ENCODE measurements at places on chromosomes 4 and X.

DNA sequence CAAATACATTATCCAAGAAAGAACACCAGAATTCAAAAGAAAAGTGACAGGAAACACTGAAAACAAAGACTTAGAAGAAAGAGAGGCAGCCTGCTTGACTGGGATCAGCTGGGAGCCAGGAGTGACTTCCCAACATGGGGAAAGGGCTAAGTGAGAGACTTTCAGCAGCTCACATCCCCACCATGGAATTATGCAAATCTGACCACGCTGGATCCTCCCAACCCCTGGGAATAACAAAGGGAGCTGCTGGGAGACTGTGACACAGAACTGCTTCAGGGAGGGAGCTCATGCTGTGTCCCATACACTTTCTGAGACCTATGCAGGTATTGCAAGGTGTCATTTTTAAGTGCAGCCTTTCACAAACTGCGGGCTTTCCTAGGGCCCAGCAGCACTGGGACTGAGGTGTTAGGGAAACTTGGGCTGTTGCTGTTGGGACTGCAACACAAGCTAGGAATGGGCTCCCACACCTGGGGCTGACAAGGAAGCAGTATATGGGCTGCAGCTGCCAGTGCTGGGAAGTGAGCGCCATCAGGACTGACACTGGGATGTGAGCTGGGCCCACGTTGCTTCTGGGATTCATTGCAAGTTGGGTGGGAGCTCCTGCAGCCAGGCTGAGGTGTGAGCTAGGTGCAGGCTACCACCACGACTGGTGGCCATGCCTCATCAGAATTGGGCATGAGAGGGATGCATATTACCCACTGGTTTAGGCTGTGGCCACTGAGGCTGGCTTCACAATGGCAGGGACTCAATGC, 139.1 kb downstream of the KDR start:
- DNase-seq, result no peak

GRCh38 chr4:85697854-85698253, 222.9 kb downstream of the ARHGAP24 start:
- no peak for DNase-seq

GRCh38 chr4:40747207-40747835, 2.4 kb upstream of the NSUN7 start:
- no peak for DNase-seq

GRCh38 chr4:1204286-1204827, 32.0 kb upstream of the SPON2 start:
- DNase-seq, result no peak

DNA sequence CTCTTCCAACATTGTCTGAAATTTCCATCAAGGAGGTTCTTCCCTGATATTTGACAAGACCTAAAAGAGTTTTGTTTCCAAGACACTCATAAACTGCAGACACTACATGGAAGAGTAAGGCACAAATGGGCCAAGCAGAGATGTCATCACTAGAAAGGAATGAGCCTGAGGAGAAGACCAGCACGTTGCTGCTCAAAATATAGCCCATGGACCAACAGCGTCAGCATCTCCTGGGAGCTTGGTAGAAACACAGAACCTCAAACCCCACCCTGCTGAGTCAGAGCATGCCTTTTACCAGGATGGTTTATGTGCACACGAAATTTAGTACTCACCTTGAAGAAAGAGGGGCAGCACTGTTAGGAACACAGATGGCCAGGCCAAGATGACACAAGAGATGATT, 128.7 kb upstream of the MID1 start:
- DNase-seq, result no peak

DNA sequence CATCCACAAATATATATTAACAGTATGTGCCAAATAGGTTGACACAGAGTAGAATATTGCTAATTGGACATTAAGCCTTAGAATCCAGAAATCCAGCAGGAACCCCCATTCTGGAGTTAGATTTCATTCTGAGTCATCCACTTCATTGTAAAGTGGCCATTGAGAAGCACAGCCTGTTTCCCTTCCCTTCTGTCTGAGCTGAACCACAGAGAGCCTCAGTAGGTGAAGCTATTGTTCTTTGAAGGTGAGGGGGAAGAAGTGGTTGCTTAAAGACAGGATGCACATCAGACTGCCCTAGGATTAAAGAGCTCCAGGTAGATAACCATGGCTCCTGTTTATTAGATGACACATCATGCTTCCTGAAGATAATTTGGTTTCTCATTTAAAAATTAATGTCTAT, 30.6 kb upstream of the MCF2 start:
- DNase-seq, result no peak

DNA sequence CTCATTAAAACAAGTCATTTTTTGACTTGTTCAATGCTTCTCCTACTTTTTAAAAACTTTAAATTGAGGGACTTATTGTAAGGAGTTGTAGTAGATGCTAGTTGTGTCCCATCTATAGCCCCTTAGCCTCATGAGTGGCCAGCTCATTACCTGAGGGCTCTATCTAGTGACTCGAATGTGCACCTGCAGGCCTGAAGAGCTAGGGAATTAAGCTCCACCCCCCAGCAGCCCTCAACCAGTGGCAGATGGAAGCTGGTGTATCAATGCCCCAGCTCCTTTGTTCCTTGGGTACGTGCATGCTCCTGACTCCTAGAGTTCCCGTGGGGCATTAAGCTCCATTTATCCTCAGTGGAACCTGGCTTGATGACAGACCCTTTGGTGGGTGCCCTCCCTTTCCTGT, 146.7 kb upstream of the FAM9B start:
- DNase-seq, result no peak

DNA sequence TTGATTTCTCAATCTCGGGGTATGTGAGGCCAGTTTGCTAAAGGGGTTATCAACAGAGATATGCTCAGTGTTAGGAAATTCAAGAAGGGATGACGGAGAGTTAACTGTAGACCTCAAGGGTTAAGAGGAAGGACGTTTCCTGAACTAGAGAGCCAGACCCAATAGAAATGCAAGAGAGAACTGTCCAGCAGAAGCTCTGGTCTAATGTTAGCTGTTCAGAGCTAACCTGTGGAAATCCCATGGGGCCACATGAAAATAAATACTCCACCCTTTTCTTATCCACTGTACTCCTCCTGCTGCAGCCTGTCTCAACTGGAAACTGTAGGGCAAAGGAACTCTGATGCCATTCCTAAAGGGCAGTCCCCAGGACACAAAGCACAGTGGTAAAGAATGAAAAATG, 274.3 kb downstream of the DMD start:
- DNase-seq, result no peak

GRCh38 chr4:15883610-15884243, 54.8 kb downstream of the FGFBP1 start:
- no peak for DNase-seq

GRCh38 chrX:56728752-56729151, 291 bp upstream of the NBDY start:
- DNase-seq, result peak; percentile 35

GRCh38 chrX:3748052-3748559, 34.7 kb upstream of the PRKX start:
- no peak for DNase-seq

- DNase-seq, result no peak
Measured at GRCh38 chr4:6235901-6236640, 33.6 kb upstream of the WFS1 start.

DNA sequence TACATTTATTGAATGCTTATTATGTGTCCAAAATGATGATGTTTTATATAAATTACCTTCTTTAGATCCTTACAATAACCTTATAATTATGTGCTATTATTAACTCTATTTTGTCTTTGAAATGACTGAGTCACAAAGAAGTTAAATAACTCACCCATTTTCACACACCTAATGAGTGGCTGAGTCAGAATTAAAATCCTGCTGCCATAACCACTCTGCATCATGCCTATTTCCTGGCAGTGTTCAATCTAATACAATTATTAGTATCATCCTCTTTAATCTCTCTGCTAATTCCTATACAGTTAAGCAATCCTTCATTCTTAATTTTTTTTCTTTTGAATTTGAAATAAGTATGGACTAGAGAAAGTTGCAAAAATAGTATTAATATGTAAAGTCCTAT, 342.9 kb downstream of the CFAP299 start:
- no peak for DNase-seq

DNA sequence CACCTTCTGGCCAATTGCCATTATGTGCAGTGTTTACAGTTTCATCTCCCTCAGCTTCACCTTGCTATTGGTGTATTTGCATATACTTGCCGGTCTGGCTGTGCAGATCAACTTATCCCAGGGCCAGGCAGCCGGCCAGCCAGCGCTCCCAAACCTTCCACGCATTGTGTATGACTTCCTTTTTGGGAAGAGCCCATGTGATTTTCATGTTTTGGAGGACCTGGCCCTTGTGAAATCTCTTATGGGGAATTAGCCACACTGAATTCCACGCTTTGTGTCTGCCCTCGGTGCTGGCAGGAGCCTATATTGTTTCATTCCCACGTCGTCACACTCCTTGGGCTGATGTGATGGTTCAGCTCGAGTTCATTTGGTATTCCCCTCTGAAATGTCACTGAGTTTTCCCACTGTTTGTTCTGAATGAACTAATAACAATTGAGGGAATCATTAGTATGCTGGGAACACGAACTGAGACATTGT, 6.0 kb upstream of the PDLIM3 start:
- DNase-seq, result peak; percentile 54

DNA sequence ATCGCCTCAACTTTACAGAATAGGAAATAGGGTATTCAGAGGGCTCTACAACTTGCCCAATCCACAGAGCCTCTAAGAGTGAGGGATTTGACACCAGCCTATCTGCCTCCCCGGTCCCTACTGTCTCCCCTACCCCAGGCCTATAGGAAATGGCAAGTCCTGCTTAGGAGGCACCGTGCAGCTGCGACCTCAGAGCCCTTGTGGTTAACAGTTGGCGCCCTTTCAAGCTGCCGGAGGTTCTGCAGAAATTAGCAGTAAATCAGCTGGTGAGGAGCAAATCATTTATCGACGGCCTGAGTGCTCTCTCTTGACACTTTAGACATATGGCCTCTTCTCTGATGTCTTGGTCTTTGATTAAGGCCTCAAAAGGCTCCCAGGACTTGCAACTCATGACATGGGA, 96.9 kb downstream of the CLNK start:
- DNase-seq, result no peak

- no peak for DNase-seq
Measured at GRCh38 chrX:71440401-71440800, 74.2 kb downstream of the TAF1 start.

- no peak for DNase-seq
Measured at GRCh38 chr4:45693746-45694145, 430.1 kb downstream of the GABRG1 start.
